ENCODE measurements at places on chromosomes 7 and 10. TPM values are rescaled to one million over a fixed set of nuclear protein-coding genes. Genes with fewer than 3 reads are reported as not detected.

AHR gene
- 5.0 TPM for total RNA-seq

LBX1 gene
- not detected for total RNA-seq

ITGA8 gene
- total RNA-seq = 0.15 TPM

METTL27 gene
- 12.0 TPM for total RNA-seq

NCOA4 gene
- 91.7 TPM for total RNA-seq

SPAM1 gene
- not detected for total RNA-seq

ABCB4 gene
- total RNA-seq = 0.50 TPM

KCNIP2 gene
- 5.5 TPM for total RNA-seq

- DNase-seq = no peak
These were observed 123.9 kb downstream of the DOCK4 start for GRCh38 chr7:112082306-112082705.

DNA sequence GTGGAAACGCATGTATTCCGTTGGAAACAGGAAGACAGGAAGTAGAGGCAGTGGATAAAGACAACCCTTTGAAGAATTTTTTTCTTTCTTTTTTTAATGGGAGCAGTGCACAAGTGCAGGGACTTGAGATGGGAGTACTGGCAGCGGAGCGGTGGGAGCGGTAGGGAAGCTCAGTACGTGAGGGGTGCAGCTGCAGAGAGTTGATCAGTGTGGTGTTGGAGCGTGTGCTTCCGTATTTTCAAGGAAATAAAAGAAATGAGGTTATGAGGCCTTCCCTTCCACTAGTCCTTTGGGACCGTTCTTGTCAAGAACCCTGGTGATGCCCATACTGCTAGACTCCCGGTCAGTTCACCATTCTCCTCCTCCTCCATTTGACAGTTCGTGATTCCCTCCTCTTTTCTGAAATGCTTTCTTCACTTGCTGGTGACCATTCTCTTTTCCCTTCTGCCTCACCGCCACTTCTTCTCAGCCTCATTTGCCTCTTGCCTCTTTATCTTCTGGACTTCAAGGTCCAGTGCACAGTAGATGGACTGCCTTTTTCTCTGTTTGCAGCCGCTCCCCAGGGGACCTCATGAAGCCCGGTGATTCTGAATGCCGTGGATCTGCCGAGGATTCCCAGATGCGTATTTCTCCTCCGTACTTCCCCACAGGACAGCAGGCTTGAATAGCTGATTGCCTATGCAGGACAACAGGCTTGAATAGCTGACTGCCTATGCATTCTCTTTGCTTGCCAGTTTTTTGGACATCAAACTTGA, 39.1 kb upstream of the TMEM236 start:
- peak; percentile 50 for DNase-seq

DNA sequence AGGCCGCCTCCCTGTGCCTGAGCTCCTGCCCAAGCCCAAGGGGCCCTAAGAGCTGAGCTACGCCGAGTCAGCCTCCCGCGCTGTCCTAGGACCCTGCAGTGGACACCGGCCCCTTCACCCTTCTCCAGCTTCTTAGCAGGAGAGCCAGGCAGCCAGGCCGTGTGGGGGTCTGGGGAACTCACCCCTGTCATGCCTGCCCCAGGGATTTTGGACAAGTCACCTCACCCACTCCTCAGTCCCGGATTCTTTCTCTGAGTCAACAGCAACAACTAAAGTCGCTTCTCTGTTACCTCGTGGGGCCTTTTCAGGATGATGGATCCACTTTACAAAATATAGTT, 79.3 kb downstream of the MKI67 start:
- DNase-seq = no peak

- DNase-seq = no peak
These were observed 284.5 kb upstream of the KLF6 start for GRCh38 chr10:4069491-4069890.

GRCh38 chr7:123846217-123846891, 1.4 kb downstream of the HYAL4 start:
- no peak for DNase-seq

- DNase-seq = no peak
These were observed 26.8 kb upstream of the MGMT start for GRCh38 chr10:129440247-129440646.

DNA sequence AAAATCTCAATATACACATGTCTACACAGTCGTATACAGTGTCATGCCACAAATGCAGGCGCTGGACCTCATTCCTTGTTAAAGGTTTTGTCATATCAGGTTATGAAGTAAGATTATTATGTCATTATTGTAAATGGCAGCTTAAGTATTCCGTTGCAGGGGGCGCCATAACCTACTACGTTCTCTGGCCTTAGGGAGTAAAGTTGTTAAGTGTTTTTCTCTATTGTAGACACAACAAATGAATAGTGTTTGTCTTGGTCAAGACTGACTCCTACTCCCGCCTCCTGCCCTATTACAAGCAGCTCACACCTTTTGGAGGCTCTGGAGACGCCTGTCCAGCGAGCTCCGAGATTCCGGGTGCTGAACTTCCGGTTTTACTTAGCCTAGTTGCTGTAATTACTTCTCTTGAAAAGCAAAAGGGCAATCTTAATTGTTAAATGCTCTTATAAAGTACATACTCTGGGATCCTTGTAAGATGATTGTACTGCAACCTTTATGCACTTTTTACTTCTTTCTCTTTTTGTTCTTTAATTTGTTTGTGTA, 994 bp downstream of the GATAD1 start:
- DNase-seq = peak; percentile 26

DNA sequence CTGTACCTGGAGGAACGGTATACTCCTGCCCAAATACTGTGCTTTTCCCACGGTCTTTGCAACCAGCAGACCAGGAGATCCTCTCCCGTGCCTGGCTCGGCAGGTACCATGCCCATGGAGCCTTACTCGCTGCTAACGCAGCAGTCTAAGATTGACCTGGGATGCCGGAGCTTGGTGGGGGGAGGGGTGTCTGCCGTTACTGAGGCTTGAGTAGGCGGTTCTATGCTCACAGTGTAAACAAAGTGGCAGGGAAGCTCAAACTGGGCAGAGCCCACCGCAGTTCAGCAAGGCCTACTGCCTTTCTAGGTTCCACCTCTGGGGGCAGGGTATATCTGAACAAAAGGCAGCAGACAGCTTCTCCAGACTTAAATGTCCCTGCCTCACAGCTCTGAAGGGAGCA, 22.7 kb downstream of the VPS41 start:
- no peak for DNase-seq

- DNase-seq = no peak
These were observed 707 bp upstream of the GHITM start for GRCh38 chr10:84138478-84139125.

GRCh38 chr7:23470330-23471105, at the start of gene IGF2BP3:
IGF2BP3 (minus strand) TSS chr7:23470491; CDS start chr7:23470110, 381 bp downstream.
- DNase-seq = peak; percentile 97

DNA sequence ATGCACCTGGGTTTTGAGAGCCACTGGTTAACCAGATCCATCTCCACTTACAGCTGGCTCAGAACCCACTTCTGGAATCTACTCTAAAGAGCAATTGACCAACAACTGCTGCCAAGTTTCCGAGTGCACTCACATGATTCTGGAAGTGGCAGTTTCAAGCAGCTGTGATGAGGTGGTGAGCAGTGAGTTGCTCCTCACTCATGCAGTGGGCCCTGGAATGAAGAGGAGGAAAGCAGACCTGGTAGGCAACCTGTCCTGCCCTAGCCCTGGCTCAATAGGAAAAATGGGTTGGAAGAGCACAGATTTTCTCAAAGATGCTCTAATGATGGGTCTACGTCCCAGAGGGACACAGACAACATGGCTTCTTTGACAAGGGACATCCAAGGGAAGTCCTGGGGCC, 70.7 kb upstream of the NPY start:
- DNase-seq = no peak

DNA sequence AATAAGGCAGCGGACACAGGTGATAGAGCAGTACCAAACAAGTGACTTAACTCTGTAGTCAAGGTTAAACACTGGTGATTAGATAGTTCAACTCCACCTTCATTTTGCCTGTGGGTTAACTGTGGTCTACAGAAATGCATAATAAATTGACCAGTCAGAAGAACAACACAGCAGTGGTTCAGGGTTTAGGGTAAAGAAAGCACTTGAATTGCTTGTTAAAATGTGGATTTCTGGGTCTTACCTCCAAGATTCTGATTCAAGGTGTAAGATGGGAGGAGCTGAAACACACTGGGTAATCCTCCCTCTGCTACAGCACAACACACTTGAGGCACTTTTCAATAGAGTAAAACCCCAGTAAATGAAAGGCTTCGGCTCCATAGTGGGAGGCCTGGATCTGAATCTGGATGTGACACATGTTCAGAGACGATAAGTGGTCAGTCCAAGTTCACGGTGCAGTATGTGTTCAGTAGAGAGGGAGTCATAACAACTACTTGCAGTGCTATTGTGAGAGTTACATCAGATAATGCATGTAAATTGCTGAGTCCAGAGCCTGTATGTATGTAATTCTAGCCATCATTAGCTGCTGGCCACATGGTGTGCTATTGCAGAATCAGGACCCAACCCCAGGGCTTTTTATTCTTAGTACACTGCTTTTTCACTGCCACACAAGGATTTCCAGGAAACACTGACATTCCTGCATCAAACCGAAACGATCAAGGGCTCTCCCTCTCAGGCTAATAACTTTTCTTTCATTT, 141.7 kb downstream of the SORCS1 start:
- DNase-seq = peak; percentile 23

- DNase-seq = no peak
These were observed 80.3 kb upstream of the SKAP2 start for GRCh38 chr7:26944501-26945358.

GRCh38 chr7:141045842-141046620, 27.8 kb upstream of the TMEM178B start:
- no peak for DNase-seq

DNA sequence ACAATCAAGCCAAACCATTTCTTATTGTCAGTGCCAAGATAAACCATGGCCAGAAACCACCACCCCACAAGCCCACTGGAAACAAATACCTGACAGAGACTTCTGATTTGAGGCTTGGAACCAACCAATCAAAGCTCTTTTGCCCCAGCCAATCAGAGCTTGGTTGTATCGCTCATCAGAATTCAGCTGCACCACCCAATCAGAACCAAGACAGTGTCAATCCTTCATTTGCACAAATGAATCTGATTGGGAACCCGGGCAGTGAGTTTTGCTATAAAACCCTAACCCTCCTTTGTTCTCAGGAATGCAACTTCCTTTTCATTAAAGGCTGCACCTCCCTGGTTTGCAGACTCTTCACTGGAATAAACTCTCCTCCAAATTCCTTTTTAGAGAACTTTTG, 87.4 kb downstream of the ELAPOR2 start:
- peak; percentile 69 for DNase-seq

GRCh38 chr10:116269619-116270018, 3.4 kb downstream of the GFRA1 start:
- no peak for DNase-seq

DNA sequence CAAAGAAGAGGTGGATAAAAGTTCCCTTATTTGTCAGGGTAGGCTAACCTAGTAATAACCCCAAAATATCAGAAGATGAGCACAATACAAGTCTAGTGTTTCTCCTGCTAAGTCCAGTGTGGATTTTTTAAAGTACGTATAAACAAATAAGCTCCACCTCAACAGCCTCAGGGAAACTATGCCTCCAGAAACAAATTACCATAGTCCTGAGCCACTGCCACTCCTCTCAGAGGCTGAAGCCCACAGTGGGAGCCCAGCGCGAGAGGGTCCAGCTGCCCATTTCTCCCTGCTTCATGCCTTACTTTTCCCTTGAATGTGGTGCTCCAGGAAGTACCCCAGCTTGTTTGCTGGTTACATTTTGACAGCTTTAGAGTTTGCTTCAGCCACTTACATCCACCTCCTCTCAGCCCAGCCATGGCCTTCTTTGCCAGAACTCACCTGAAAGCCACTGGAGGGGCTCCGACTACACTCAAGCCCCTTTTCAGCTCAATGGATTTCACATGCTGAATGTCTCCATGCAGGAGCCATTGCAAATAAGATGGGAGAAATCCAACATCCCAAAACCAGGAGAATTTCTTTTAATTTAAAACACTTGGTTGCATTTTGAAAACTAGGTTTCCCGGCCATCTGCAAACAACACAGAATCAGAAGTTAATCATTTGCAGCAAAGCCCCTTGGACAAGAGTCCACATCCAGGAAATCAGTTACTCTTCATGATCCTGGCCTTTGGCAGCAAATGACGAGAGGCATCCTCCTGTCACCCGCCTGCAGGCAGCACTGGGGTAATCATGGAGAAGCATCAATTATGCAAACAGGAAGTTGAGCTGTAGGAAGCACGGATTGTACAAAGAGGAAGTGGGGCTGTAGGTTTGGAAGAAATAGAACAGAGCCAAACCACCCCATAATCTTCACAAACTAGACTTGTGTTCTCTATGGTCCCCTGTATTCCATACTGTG, 138.1 kb downstream of the HERPUD2 start:
- no peak for DNase-seq

- DNase-seq = no peak
These were observed 57.4 kb upstream of the NRP1 start for GRCh38 chr10:33391611-33392465.

DNA sequence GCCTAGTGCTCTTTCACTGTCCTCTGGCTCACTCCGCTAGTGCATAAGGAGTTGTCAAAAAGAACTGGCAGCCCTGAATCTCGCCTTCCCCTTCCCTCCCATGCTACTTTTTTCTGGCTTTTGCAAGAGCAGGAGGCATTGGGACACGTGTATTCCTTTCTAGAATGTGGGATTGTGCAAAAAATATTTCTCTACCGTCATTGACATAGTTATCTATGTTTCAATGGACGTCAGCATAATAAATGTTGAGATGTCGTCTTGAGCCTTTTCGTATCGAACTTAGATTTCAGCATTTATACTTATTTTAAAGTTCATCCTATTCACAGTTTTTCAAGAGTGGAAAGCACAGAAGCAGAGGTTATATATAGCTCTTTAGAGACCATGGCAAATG, 727 bp downstream of the ING3 start:
- no peak for DNase-seq

- no peak for DNase-seq
These were observed 123.5 kb upstream of the BMPER start for GRCh38 chr7:33781796-33782195.

GRCh38 chr10:47287805-47288204, 12.2 kb upstream of the GDF10 start:
- DNase-seq = no peak

- DNase-seq = no peak
These were observed 829 bp upstream of the RPA3 start for GRCh38 chr7:7719236-7719635.

- no peak for DNase-seq
These were observed 316.7 kb downstream of the NRG3 start for GRCh38 chr10:82191653-82192052.

DNA sequence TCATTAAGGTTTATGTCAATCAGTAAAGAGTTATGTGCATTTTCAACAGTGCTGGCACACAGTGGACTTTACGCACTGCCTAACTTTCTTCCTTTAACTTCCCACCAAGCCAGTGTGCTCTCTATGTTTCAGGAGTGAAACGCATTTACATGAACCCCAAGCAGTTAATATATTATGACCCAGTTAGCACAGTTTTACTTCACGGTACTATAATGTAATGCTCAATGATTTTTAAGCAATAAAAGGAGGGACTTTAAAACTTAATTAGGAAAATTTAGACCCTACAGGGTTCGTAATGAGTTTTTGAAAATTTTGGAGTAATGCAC, 100.3 kb downstream of the C10orf90 start:
- DNase-seq = no peak

- no peak for DNase-seq
These were observed 243.0 kb upstream of the GRB10 start for GRCh38 chr7:51025668-51026067.
